Activated naive CD4-positive, alpha-beta T cell treated with anti-CD3 and anti-CD28 coated beads, Interleukin-2, amount 10 ng/mL, durations not matched to agents 7 days and 5 days (primary cell): ENCODE measurements at places on chromosomes 6 and 20.
A peak's percentile ranks its signal among the peaks of the same experiment; 100 is the strongest.

DNA sequence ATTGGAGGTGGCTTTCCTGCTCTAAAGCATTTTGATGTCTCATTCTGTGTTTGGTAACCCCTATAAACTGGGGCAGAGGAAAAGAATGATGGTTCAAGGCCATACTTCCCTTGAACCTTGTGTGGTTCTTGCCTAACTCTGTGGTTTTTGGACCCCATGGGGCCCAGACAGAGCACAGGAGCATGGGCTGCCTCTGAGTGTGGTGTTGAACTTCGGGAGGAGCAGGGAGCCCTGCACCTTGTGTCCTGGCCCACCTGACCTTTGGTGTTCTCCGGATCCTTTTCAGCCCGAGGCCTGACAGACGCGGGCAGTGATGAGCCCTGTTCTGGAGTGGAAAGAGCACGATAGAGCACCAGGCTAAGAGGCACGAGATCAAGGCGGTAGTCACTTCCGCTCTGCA, 18.8 kb downstream of the TMEM74B start:
- no peak for DNase-seq

DNA sequence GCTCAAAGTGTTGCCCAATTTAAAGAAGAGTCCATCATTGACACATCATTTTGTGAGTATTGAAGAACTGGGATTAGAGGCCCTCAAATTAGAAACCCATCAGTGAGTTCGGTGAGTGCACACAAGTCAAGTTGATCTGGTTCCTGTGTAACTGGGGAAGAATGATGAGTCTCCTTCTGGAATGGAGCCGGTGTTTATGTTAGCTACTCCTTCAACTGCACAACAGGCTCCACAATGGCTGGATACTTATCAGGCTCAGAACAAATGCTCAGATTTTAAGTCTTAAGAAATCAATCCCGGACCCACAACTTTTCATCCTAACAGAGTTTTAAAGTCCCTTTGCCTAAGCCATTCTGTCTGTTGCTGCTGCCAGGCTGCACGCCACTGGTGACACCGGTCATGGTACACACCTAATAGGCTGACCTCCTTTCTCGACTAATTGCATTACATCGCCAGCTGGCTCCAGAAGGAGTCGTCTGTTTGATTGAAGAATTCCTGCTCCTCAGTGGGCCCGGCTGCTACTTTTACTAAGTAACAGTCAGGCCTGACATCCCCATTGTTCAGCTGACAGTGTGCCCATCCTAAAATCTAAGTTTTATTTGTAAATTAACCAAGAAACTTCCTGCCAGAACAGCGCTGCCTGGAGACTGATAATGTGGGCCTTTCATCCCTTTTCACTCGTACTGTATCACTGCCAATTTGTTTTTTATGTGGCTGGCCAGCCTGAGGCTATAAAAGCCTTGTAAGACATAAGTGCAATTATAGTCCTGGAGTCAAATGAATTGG, 130.4 kb downstream of the INSM1 start:
- DNase-seq = no peak

- no peak for DNase-seq
Observed at GRCh38 chr20:1860446-1860845, 34.8 kb upstream of the SIRPA start.

- no peak for DNase-seq
Observed at GRCh38 chr6:37988696-37989095, 169.2 kb downstream of the ZFAND3 start.

- DNase-seq = peak; percentile 74
Observed at GRCh38 chr6:36599791-36600209, 5.6 kb downstream of the SRSF3 start.

DNA sequence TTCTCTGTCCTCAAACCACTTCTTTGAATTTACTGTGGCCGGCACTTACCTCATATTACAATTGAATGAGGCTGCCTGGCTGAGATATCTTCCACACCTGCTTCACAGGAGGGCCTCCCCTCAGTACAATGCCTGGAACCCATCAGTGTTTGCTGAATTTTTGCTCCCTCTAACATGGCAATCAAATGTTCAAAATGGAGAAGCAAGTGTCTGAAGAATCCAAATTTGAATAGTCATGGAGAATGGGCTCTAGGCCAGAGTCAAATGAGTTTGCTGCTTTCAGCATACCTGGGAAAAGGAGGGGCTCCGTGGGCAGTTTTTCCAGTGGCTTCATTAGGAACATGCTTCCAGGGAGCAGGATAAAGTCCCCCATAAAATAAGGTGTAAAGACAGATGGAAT, 564.8 kb downstream of the UTRN start:
- no peak for DNase-seq

DNA sequence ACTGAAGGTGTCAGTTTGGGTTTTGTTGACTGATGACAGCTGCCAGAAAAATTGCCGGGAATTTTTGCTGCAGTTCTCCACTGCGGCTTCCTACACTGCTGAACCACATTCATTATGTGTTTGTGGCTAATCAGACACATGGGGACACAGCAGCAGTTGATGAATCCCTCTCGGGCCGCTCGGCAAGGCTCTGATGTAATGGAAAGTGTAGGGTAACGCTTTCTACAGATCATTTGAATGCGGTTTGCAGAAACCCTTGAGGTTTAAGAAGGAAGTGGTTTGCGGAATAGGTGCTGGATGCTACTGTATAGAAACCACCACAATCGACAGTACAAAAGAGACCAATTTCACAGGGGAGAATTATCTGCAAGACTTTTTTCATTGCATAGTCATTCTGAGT, 138.7 kb upstream of the SASH1 start:
- DNase-seq = peak; percentile 76

GRCh38 chr6:107534571-107535141, 44.7 kb downstream of the SOBP start:
- no peak for DNase-seq

GRCh38 chr6:107917451-107918375, 40.3 kb downstream of the SEC63 start:
- no peak for DNase-seq

GRCh38 chr6:18985996-18986395, 598.8 kb downstream of the RNF144B start:
- DNase-seq = no peak

DNA sequence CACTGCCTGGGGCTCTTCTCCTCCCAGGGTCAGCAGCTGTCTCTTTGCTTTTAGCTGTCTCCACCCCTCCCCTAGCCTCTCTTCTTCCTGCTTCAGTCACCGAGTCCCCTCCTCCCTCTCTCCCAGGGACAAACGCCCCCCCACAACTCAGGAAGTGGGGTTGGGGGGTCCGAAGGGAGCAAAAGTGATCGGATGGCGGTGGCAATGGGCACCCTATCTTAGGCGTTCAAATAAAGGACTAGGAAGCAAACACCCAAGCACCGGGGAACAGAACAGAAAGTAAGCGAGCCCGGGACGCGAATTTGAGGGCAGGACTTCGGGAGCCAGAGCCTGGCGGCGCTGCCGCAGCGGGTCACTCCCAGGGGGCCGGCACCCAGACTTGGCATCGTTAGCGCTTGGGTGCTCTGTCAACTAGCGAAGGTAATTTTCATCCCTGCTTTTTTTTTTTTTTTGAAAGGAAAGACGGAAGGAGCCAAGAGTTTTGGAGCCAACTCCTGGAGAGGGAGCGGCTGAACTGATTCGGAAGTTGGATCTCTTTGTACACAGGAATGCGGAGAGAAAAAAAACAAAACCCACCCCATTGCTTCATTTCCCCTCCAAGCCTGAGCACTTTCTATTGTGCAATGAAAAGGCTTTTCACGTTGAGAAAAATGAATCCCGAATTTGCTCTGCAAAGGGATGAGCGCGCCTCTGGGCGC, 815 bp upstream of the ITPR3 start:
- peak; percentile 69 for DNase-seq

- DNase-seq = no peak
Observed at GRCh38 chr6:73923905-73924485, 228.0 kb downstream of the CD109 start.

- no peak for DNase-seq
Observed at GRCh38 chr6:90148867-90149266, 147.8 kb downstream of the BACH2 start.

- DNase-seq = no peak
Observed at GRCh38 chr6:101926149-101926925, 532.8 kb downstream of the GRIK2 start.

- DNase-seq = peak; percentile 26
Observed at GRCh38 chr6:130138116-130138908, 84.4 kb downstream of the SAMD3 start.

- peak; percentile 59 for DNase-seq
Observed at GRCh38 chr20:38165089-38165965, at the start of gene TGM2. Gene TGM2, minus strand, starts transcription at chr20:38165270. Its CDS starts 72 bp downstream, at chr20:38165198.

GRCh38 chr20:1648101-1648500, 9.5 kb downstream of the SIRPG start:
- DNase-seq = no peak

DNA sequence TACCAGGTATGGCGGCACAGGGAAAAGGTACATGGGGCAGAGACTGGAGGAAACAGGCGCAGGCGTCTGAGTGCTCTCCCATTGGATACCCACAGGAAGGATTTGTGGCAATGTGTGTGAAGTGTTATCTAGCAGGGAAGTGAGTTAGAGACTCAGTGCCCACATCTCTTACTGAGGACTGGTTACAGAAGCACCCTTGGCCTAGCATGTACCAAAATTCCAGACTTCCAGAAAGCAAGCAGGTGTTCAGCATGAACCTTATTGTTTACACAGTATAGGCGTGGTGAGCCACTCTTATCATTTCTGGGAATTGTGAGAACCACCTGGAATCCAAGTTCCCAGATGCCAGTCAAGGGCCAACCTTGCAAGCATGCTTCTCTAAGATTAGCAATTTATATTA, 14.2 kb downstream of the MANBAL start:
- DNase-seq = no peak

- DNase-seq = peak; percentile 57
Observed at GRCh38 chr6:11366183-11366933, 133.9 kb upstream of the NEDD9 start.

DNA sequence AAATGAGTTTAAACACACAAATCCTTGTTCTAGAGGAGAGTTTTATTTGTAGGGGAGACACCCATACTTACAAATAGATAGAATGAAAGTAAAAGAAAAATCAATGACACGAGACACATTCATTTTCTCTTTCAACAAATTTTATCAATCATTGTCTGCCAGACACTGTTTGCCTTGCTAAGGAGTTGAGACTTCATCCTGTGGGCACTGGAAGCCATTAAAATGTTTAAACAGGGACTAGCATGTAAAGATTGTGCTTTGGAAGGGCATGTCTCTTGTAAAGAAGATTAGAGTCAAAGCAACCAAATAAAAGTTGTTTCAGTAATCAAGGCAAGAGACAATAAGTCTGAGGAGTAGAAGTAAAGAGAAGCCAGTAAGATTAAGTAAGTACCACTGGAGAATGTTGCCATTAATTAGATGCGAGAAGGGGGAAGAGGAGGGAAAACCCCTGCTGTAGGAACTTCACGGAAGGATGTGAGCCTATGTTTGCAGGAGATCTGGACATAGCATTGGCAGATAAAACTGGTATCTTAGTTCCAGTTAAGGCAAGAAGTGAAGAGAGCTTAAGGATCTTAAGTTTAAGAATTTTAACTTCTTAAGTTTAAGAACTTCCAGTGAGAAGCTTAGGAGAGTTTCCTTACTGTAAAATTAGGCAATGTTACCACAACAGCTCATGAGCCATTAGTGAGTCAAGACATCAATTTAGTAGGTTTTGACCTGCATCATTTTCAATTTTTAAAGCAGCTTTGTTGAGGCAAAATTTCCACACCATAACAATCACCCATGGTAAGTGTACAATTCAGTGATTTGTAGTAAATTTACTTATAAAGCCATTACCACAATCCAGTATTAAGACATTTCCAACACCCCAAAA, 117.0 kb upstream of the UST start:
- DNase-seq = no peak

DNA sequence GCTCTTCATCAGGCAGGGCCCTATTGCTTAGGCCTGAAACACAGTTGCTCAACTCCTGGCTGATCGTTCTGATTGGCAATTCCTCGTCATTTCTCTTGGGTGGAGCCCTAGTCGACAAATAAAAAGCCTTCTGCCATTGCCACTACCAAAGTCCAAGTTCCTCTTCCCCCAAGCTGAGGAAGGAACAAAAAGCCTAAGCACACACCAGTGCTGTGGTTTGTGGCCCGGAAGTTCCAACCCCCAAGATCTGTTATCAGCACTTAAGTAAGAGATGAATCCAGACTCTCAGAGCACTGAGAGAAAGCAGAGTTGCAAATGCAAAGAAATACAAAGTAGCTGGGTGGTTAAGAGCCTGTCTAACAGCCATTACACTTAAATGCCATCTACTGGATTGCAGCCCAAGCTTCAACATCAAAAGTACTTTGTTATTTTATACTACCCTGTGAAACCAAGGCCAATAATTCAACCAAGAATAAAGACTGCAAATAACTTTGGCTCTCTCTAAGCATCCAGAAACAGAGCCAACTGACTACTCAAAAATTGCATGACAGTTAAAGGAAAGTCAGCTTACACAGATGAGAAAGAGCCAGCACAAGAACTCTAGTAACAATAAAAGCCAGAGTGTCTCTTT, 1024.0 kb downstream of the GRIK2 start:
- DNase-seq = no peak

DNA sequence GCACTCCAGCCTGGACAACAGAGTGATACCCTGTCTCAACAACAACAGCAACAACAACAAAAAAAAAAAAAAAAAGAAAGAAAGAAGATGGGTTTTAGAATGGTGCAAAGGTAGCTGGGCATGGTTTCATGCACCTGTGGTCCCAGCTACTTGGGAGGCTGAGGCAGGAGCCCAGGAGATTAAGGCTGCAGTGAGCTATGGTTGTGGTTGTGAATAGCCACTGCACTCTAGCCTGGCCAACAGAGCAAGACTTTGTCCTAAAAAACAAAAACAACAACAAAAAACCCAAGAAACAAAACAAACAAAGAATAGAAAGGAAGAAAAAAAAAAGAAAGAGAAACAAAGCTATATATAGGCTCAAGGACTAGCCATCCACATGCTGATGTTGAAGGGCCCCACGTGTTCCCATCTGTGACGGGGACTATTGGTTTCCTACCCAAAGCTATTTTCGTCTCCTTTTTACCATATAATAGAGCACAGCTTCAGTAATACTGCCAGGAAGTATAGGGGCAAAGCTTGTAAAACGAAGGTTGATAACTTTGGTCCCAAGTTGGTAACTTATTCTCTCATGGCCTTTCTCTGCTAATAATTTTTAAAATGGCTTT, 7.9 kb upstream of the EEF1E1 start:
- DNase-seq = no peak
